H9 (cell line): ENCODE measurements at places on chromosomes 12 and 14. TPM values are rescaled to one million over a fixed set of nuclear protein-coding genes. Genes with fewer than 3 reads are reported as not detected.

GRCh38 chr12:25594376-25594775 lies 41.3 kb upstream of the LMNTD1 start:
- no peak for DNase-seq

DNA sequence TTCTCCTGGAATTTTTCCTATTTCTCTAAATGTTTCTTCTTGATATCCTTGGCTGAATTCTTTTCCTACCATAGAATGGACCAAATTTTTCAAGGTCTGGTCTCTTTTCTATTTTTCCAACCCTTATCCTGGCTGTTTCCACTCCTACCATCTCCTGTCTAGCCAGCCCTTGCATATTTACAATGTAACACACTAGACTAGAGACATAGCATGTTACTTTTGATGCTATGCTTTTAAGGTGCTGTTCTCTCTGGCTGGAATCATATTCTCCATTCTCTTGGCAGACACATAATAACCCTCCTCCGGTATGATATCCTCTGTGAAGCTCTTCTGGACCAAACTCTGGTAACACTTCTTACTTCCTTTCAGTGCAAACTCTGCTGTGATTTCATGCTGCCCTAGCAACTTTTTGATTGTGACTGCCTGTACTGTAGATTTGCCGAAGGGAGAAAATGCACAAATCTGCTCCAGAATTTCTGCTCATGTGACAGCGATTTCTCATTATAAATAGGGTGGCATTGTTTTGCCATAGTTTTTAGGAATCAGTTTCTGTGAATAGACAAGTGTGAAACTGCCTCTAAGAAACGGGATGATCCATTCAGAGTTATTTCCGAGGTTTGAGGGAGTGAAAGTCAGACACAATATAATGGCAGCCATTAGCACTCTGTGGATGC lies 284.4 kb downstream of the MDGA2 start:
- no peak for DNase-seq

Gene ABCD4
- 79.1 and 80.9 TPM in 2 replicates for total RNA-seq

DNA sequence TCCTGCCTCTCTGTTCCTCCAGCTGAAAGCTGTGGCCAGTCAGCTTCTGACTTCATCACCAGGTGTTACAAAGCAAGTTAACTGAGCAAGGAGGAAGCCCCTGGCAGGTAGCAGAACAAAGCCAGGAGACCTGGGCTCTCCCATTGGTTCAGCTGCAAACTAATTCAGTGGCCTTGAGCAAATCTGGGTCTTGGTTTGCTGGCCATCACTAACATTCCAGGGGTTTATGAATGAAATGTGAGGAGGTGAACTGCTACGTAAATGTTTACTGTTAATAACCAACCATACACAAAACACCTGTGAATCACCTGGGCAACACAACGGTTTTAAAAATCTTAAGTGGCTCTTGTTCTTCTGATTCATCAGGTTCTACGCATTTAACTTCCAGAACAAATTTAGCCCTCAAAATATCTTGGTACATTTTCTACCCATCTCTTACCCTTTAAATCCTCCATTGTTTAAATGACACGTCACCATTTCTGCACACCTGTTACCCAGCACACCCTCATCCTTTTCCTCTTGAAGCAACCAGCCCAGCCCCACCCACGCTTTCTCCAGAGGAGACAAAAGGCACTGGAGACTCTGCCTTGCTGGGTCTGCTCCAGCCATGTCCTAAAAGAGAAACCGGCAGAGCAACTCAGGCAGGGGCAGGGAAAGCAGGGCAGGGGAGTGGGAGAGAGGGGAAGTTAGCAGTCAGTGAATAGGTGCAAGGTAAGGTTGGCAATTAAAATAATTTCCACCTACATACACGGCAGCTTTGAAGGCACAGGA lies 49.3 kb upstream of the TSPAN11 start:
- DNase-seq, result no peak

Gene ACOT6
- total RNA-seq, result not detected in 2 replicates

Gene FOXN4
- total RNA-seq, result 0.29 and 0.39 TPM in 2 replicates

- DNase-seq, result no peak
Observed at GRCh38 chr14:36339816-36340215, 19.4 kb upstream of the MBIP start.

DNA sequence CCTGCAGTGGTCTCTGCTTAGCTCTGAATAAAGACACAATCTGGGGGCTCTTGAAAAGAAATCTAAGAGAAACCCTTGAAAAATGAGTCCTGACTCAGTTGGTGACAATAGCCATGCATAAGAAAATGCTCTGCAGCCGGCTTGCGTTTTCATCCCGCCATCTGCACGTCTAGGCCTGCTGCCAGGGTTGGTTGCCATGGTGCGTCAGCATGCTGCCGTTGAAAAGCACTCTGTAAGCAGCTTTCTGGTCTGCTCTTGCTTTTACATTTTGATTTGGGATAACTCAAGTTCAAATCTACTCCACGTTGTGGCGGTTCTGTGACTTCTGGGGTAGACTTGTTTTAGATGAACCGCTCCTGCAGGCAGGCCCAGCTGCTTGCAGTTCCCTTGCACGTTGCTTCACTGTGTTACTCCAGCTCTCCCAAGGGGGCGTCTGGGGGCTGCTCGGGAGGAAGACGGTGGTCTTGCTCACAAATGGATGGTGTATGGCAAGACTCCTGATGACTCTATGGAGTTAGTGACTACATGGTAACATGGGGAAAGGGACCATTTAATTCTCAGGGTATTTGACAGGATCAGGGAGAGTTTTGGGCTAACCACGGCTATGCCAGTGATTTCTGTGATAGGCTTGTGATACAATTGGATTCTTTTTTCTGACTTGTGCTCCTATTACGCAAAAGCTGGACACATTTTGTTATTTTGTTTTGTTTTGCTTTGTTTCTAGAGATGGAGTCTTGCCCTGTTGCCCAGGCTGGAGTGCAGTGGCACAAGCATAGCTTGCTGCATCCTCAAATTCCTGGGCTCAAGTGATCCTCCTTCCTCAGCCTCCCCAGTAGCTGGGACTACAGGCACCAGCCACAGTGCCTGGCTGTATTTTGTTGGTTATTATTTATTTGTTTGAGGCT lies 15.8 kb downstream of the WNT5B start:
- no peak for DNase-seq

DNA sequence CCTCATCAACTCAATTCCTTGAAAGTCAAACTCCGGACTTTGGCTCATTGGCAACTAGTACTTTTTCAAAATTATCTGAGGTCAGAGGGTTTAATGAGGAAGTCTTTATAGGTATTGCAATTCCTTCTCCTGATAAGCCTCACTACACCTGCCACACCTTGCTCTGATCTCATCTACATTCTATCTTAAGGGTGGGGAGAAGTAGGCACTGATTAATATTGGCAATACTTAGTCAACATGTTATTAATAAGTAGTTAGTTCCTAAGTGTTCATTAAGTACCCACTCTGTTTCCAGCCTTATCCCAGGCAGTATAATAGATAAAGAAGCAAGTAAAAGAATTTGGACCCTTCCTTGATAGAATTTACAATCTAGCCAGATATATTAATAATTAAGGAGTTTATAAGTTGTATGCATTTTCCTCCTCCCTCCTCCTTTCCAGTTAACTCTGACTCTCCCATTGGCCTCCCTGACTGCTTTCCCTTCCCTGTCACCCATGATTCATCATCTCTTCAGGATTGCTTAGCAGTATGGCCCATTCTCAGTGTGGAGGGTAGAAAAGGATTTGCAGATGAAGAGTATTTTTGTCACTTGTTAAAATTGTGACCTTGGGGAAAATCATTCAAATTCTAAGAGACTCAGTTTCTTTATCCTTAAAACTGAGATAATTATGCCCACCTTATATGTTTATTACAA lies 231.0 kb upstream of the ATP2B1 start:
- DNase-seq, result no peak

GRCh38 chr12:132084621-132085290 lies 59.4 kb downstream of the DDX51 start:
- DNase-seq, result peak; percentile 81

Gene GZMB
- total RNA-seq, result not detected in 2 replicates

DNA sequence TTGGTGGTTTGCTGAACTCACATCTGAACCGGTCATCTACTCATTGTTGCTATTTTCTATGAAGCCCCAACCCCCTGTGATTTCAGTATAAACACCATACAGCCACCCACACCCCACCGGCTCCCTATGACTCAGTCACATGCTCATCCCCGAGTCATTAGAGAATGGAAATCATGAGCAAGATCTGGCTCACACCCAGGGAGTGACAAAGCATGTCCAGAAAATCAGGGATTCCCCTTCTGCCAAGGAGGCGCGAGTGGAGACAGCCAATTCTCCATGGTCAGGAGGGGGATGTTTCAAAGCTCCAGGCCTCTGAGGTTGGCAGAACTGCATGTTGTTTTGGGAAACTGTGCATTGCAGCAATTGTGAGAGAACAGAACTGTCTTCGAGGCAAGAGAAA lies 657.5 kb upstream of the TBX3 start:
- no peak for DNase-seq

Gene OR4E2
- not detected in 2 replicates for total RNA-seq

DNA sequence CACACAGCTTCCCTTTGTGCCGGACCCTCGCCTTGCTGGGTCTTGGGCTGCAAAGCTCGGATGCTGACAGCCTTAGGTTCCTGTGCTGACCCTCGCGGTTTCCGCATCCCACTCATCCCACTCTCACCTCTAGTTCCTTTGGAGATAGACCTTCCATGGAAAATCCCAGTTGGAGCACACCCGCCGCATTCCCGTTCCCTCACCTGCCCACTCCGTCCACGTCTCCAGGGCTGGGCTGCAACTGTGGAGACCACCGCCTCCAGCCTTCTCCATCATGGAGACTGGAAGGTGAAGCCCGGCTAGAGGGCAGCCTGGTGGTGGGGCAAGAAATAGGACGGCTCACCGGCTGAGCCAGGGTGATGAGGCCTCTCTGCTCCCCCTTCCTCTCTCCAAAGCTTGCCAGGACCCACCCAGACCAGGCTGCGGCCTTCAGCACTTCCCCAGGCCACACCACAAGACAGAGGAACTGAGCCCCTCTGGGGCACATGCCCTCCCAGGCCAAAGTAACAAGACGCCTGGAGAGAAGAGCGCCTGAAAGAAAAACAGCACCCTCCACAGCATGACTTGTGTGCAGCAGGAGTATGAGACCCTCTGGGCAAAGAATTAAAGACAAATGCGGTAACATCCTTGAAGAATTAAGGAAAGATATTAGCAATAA lies 15.0 kb downstream of the TMEM121 start:
- no peak for DNase-seq

DNA sequence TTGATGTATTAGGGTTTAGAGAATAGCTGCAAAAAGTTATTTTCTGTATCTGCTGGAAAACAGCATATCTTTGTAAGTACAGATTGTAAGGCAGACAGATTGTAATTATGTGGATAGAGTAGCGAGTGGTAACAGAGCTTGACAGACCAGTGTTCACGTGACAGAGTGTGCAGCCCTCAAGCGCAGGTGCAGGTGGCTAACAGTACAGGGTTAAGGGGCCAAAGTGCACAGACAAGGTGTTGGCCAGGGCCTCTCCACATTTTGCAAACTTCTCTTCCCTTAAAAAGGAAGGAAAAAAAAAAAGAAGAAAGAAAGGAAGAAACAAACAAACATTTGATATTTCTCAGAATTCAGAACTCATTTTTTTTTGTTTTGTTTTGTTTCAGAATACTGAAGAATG lies 25.2 kb upstream of the KLHL42 start:
- DNase-seq, result no peak

DNA sequence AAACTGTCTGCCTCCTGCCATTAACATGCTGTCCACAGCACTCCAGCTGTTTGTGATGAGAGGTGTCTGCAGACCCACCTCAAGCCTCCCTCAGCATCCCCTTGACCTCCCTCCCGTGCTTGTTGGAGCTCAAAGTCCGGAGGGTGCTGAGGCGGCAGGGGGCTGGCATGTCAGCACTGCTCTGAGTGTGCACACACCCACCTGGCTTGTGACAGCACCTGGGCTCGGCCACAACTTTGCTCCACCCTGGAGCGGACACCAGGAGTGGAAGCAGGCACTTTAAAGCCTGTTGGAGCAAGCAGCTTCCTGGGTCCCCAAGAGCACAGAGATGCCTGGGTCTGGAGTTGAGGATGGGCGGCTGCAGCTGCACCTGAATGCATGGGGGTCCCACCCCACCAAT lies 20.9 kb downstream of the SERPINA3 start:
- DNase-seq, result no peak

DNA sequence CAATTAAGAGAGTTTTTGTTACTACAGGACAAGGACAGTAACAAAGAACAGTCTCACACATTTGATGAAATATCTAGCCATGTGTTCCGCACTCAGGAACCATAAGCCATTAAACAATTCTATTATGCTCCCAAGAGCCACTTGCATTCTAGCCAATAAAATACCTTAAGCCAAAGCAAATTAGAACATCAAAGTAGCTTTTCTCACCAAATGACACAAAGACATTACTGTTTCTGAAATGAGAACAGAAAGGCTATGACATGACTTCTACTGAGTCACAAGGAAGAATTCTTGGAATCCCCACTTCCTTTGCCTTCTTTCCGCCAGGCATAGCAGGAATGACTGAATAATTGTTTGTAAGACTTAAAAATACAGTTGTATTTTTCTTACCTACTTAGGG lies 445.8 kb downstream of the ATP23 start:
- DNase-seq, result no peak

DNA sequence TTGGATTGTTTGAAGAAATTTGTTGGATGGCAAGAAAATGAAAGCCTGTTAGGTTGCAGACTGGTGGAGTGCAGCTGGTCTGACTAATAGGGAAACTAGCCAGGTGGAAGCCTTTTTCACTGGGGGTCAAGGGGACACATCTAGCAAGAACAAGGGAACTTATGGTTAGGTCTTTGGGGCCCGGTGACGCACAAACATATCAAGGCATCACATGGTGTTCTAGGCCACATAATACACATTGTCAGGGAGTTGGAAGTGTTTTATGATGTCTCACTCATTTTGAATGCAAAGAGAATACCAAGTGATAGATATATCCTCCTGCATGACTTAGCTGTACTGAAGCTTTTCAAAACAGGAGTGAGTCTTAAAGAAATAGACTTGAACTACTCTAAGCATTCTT lies 351.2 kb downstream of the KCNH5 start:
- DNase-seq, result no peak

GRCh38 chr14:101709962-101710931 lies 51.3 kb upstream of the PPP2R5C start:
- DNase-seq, result peak; percentile 88

Gene GALNT6
- 9.8 and 11.0 TPM in 2 replicates for total RNA-seq

DNA sequence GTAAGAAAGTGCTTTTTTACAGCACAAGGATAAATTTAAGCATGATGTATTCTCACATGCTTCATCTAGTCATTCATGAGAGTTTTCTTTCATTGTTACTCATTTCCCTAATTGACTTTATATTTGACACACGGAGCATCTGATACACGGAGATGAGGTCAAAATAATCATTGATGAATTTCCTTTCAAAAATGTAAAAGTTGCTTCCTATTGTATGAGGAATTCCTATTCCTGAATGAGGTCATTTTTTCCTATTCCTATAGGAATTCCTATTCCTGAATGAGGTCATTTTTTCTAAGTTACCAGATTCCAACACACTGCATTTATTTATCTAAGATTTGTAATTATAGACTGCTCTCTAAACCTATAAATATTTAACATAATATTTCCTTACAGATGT lies 316.7 kb upstream of the KITLG start:
- DNase-seq, result no peak

Gene RIMKLB
- total RNA-seq, result 80.2 and 87.7 TPM in 2 replicates

DNA sequence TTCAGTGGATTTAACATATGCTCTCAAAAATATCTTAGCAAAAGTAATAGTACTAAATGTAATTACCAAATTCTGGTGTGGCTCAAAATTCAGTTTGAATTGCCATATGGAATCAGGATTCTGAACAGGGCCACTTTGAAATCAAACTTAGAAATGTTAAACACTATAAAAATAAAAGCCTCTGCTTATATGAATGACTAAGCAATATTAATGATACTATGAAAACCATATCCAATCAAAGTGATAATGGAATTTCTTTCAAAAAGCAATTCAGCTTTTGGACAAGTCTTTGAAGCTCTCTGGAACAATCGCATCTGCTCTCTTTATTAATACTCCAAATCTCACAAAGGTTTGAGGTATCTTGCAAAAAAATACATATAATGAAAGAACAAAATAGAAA lies 51.6 kb downstream of the ERGIC2 start:
- DNase-seq, result no peak
